ENCODE measurements at places on chromosomes 13 and 19.

DNA sequence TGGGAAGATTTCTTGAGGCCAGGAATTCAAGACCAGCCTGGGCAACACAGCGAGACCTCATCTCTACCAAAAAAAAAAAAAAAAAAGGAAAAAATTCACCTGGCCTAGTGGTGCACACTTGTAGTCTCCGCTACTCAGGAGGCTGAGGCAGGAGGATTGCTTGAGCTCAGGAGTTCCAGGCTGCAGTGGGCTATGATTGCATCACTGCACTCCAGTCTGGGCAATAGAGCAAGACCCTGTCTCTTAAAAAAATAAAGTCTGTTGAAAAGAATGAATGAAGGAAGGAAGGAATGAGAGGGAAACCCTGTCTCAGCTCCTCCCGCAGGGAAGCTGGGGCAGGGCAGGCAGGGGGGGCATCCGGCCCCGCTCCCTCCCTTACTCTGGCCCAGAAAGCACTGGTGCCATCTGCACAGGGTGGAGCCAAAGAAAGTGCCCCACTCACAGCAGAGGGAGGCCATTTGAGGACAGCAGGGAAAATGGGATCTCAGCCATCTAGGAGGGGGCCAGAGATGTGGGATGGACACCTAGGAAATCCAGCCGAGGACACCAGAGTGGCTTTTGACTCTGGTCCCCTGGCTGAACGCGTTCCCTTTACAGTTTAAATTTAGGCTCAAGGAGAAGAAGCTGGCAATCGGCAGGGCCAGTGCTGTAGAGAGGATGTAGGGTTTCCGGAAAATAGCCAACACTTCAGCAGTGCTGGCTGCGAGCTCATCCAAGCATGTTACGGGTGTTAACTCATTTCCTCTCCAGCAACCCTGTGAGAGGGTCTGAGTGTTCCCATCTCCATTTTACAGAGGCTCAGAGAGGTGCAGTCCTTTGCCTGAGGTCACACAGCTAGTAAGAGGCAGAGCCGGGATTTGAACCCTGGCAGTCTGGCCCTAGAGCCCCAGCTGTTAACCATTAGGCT, 3.6 kb upstream of the HPN start:
- peak; percentile 34 for DNase-seq

GRCh38 chr13:23810685-23811240, 78.4 kb downstream of the MIPEP start:
- no peak for DNase-seq

GRCh38 chr13:34459856-34460255, 482.2 kb upstream of the NBEA start:
- DNase-seq = no peak

DNA sequence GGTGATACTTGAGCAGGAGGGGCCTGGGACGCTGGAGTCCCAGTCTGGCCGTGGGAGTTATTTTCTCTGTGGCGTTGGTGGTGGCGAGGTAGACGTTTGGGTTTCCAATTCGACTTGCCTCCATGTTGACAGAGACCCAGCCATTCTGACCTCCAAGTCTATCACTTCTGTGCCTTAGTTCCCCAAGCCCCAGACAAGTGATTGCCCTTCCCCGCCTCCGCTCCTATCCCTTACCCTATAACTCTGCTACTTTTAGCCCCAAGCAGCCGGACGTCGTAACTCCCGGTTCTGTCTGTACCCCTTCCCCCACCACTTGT, 549 bp downstream of the TIMM50 start:
- DNase-seq = no peak

GRCh38 chr13:74444864-74445479, 310.8 kb upstream of the KLF12 start:
- DNase-seq = no peak

DNA sequence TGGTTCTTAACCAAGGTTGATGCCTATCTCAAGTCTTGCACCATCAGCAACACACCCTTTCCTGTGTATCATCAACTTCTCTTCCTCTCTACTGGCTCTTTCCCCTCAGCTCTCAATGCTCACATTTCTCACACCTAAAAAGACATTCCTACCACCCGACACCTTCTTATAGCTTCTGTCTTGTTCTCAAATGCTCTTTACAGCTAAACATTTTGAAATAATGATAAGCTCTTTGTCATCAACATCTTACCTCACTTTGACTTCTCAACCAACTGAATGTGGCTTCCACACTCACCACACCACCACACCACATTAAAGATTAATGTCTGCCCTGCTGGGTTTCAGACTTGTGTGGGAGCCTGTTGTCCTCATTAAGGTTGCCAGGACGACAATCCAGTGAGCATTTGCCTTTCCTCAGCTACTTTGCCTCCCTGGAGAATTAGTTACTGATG, 67.8 kb downstream of the RXFP2 start:
- DNase-seq = no peak

GRCh38 chr19:328025-328505, 16.5 kb downstream of the MIER2 start:
- no peak for DNase-seq

DNA sequence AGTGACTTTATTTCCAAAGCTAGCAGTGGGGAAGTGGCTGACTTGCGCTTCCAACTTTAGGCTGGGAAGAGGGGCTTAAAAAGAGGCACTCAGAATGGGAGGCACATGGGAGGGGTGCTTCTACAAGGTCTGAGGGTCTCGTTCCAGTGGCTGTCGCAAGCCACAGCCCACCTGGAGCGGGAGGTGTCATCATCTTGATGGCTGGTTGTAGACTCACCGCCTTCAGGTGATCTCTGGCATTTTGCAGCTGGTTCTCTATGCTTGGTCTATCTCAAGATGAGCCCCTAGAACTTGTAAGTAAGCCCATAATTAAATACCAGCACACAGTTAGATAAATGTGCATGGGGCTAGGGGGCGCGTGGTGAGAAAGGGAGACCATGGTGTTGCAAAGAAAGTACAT, 9.2 kb downstream of the TEX29 start:
- DNase-seq = no peak

- DNase-seq = no peak
These were observed 3.6 kb downstream of the KCNK6 start for GRCh38 chr19:38323291-38323690.

DNA sequence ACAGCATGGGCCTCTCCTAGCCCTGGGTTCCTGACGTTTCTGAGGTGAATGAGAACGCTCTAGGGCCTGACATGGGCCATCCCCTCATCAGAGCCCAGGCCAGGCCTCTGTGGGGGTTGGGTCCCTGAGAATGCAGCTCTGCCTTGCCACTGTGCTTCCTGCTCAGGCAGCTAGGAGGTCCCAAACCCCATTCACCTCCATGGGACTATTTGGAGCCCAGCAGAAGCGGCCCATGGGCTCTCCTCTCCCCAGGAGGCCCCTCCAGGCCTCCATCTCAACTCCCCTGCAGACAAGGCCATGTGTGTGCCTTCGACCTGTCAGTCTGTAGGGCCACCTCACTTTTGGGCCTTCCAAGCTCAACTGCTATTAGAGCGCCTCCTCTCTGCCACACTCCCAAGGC, 36.9 kb downstream of the ELL start:
- no peak for DNase-seq

GRCh38 chr13:30339738-30340330, 32.5 kb upstream of the KATNAL1 start:
- DNase-seq = no peak

DNA sequence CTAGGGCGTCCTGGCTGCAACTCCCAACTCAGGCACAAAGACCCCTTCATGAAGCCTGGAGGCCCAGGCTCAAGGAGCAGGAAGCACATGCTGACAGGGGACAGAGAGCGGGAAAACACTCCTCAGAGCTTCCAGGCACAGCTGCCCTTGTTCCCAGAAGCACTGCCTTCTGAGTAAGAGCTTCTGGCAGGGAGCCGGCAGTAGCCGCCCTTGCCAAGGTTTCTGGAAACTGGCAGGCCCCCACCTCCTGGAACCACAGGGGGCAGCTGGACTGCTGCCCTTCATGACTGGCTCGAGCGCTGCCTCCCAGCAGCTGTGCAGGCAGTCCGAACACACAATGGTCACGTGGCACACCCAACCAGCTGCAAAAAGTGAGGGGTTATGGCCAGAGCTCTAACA, 33.6 kb upstream of the EPHX3 start:
- peak; percentile 94 for DNase-seq

DNA sequence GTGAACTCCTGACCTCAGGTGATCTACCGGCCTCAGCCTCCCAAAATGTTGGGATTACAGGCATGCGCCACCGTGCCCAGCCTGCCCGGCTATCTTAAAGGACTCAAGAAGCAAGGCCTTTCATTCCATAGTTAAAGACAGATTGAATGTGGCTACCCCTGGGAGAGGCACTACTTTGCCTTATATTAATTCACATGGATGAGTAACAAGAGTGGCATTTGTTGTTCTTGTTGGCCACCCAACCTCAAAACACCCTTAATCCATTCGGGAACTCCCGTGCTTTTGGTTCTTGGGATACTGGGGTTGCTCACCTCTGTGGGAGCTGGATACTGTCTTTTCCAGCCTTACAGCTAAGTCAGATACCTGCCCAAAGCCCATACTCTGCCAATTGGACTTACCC, 34.4 kb upstream of the ABCC4 start:
- no peak for DNase-seq

DNA sequence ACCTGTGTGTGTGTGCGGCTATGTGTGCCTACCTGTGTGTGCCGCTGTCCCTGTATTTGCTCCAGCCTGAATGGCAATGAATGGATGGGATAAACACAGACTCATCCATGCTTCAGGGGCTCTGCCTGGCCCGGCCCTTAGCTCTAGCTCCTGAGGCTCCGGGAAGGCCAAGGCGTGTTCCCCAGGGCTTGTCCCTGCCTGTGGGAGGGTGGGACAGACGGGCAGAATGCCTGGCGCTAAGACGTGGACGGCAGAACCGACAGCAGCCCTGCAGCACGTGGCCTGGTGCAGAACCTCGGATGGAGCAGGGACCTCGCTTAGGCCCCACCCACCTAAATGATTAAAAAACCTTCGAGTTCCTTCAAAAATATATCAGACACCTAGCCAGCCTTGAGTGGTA, 57.8 kb upstream of the C13orf46 start:
- DNase-seq = no peak

- no peak for DNase-seq
These were observed 24.6 kb downstream of the CCNE1 start for GRCh38 chr19:29836409-29836825.

DNA sequence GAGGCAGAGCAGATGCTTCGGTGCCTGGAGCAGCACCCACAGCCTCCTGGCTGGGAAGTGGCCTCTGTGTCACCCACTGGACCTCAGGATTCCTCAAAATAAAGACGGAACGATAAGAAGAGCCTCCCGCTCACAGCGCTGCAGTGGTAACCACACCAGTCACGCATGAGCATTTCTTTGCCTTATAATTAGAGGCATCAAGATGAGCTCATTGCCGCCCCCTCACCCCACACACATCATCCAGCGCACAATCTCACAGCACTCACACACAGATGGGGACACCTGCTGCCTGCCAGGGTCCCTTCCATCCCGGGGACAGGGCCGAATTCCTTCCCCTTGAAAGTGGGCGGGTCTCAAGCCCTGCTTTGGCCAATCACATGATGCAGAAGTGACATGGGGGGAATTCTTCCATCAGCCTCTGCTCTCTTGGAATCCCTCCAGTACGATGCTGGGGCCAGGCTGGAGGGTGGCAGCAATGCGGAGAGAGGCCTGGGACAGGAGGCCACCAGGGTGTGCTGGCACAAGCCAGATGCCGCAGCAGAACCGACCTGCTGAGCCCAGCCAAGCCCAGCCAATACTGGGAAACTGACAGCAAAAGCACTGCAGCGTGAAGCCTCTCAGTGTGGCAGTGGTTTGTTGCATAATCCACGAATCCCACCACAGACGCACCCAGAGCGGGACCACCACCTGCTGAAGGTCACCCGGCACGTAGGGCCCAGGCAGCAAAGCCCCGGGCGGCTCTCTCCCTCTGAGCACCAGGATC, 16.0 kb downstream of the PIP5K1C start:
- no peak for DNase-seq

- no peak for DNase-seq
These were observed 123.3 kb downstream of the VWA8 start for GRCh38 chr13:41837629-41838028.

- no peak for DNase-seq
These were observed 6.1 kb downstream of the CRB3 start for GRCh38 chr19:6470173-6470572.
